Mesangial cell (primary cell): ENCODE measurements at places on chromosomes 6 and 20. TPM values are rescaled to one million over a fixed set of nuclear protein-coding genes. Genes with fewer than 3 reads are reported as not detected.

Gene CAGE1
- not detected in 2 replicates for total RNA-seq

Gene CST2
- 1.5 and 17.5 TPM in 2 replicates for total RNA-seq

Gene RGS17
- total RNA-seq: 2.5 and 5.2 TPM in 2 replicates

Gene EYA2
- total RNA-seq: 0.38 TPM in 1 of 2 replicates, not detected in the other

Gene HLA-DQB2
- total RNA-seq: 0.16 TPM in 1 of 2 replicates, not detected in the other

Gene RAB22A
- 6.8 and 11.3 TPM in 2 replicates for total RNA-seq

Gene PROKR2
- not detected in 2 replicates for total RNA-seq

Gene BANF2
- not detected in 2 replicates for total RNA-seq

Gene PARD6B
- total RNA-seq: 5.1 and 25.1 TPM in 2 replicates

Gene TULP1
- total RNA-seq: not detected in 2 replicates

Gene SFT2D1
- 37.8 and 50.7 TPM in 2 replicates for total RNA-seq

Gene DYNLT2
- 0.63 and 0.65 TPM in 2 replicates for total RNA-seq

Gene HNF4A
- total RNA-seq: not detected in 2 replicates

Gene CHD6
- total RNA-seq: 9.0 and 15.2 TPM in 2 replicates

Gene HLA-DQA1
- total RNA-seq: not detected in 2 replicates

Gene ZNF311
- total RNA-seq: 0.49 and 1.0 TPM in 2 replicates

Gene FERMT1
- 5.6 and 12.7 TPM in 2 replicates for total RNA-seq

Gene SUMO4
- not detected in 2 replicates for total RNA-seq

Gene SLC17A2
- total RNA-seq: 0.25 TPM in 1 of 2 replicates, not detected in the other

Gene KCNQ5
- total RNA-seq: 0.89 and 2.9 TPM in 2 replicates

Gene COL11A2
- 0.33 and 0.63 TPM in 2 replicates for total RNA-seq

Gene RBM39
- 75.4 and 82.0 TPM in 2 replicates for total RNA-seq

Gene FAXC
- total RNA-seq: 3.7 and 5.5 TPM in 2 replicates

Gene C20orf202
- total RNA-seq: 0.13 TPM in 1 of 2 replicates, not detected in the other

Gene NOL4L
- 29.3 and 58.1 TPM in 2 replicates for total RNA-seq

Gene MYBL2
- total RNA-seq: 6.7 and 118 TPM in 2 replicates
